ENCODE measurements at places on chromosomes 2 and 18.
A peak's percentile ranks its signal among the peaks of the same experiment; 100 is the strongest.

DNA sequence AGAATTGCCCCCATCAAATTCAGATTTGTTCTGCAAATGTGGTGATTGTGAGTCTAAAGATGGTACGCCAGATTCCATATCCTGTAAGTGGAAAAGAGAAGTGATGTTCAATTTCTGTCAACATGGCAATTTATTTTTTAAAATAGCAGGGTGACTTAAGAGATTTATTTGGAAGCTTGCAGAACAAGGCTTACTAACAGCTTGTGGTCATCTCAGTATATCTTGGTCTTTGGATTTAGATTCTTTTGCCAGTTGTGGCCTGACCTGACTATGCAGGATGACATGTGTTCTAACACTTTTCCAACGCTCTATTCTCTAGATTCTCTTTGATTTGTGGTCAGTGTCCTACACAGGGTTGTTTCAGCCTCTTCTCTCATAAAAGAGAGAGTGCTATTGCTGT, 74.4 kb downstream of the MAP3K20 start:
- DNase-seq = no peak

DNA sequence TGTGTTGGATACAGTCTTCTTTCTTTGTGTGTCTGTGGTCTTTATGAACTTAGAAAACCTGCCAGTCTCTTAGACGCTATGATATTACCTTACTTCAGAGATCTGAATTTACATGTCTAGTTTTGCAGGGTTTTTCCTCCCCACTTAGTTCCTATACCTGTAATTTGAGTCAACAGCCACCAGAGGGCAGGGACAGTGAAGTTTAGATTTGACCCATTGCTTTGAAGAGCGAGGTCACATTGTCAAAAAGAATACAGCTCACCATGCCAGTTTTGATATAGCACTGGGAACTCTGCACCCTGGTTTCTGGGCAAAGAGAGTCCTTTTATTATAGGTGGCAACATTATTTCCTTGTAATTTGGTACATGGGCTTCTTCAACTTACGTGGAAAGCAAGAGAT, 102.3 kb downstream of the MAPK4 start:
- DNase-seq = no peak

GRCh38 chr2:17608251-17608650, 67.8 kb downstream of the VSNL1 start:
- DNase-seq = no peak

DNA sequence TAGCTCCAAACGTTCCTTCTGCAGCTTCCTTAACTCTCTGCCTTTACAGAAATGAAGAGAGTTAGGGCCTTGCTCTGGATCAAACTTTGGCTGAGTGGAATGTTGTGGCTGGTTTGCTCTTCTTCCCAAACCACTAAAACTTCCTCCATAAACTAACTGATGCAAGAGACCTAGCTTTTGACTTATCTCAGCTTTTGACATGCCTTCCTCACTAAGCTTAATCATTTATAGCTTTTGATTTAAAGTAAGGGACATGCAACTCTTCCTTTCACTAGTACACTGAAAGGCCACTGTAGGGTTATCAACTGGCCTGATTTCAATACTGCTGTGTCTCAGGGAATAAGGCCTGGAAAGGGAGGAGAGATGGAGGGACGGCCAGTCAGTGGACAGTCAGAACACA, 8.3 kb downstream of the PXDN start:
- DNase-seq = no peak

GRCh38 chr2:234710066-234710465, 213.2 kb upstream of the ARL4C start:
- no peak for DNase-seq

DNA sequence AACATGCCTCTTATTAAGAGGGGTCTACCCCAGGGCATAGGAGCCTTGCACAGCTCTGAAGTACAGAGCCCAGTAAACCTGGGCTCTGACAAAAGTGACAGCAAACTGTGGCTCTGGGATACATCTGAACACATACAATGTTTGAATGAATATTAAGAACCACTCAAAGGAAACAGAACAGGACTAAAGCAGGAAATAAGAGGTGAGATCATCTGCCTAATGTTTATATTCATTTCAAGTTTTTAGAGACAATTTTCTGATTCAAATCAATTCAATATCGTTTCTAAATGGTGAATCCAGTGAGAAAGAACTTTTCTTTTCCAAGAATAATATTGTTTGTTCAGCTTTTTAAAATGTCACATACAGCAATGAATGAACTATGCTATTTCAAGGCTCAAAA, 136.7 kb upstream of the CAVIN2 start:
- DNase-seq = no peak

GRCh38 chr2:215365184-215365658, 53.4 kb downstream of the ATIC start:
- no peak for DNase-seq

DNA sequence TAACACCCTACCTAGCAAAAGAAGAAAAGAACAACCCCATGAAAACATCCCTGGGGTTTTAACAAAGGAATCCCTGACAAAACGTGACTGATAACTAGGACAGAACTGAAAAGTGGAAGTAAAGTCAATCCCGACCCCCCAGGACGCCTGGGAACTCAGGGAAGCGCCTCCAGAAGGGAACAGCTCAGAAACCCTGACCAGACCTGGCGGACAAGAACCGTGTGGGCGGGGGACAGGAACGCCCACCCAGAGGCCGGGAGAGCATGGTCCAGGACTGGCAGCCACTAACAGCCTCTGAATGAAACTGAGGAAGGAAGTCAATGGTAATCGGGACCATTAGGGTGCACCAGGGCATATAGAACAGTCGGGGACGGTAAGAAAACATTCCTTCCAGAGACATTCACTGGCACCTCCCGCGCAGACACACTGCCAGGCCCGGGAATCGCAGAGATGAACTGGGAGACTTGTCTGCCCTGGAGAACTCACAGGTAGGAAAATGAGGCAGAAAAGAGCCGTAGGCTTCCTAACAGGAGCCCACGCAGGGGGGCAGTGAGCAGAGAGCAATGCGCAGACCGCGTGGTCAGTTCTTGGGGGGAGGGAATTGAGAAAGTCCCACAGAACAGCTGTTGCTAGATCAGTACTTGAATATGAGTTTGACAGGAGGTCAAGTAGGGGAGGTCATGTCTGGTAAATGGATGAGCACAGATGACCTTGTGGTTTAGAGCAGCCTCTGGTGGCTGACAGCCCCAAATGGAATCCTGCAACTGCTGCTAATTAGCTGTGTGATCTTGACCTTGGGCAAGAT, 1.3 kb upstream of the TBC1D8 start:
- DNase-seq = peak; percentile 25

GRCh38 chr2:183162362-183162761, 38.1 kb downstream of the NUP35 start:
- no peak for DNase-seq

- no peak for DNase-seq
Measured at GRCh38 chr2:5749347-5749746, 57.2 kb downstream of the SOX11 start.

DNA sequence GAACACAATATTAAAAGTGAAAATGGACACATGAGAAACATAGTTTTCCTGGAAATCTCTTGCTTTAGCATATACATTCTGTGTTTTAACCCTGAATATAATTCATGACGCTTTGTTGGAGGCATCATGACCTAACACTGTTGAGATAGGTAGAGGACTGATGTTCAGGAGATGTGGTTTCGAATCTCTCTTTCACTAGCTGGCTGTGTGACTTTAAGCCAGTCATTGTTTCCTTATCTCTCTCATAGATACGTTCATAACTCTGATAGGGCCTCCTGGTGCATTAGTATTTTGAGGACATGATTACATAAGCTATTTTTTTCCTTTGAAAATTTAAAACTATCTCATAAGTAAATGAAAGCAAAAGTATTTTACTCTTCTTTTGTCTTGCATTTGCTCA, 179.0 kb upstream of the DTNA start:
- DNase-seq = no peak

DNA sequence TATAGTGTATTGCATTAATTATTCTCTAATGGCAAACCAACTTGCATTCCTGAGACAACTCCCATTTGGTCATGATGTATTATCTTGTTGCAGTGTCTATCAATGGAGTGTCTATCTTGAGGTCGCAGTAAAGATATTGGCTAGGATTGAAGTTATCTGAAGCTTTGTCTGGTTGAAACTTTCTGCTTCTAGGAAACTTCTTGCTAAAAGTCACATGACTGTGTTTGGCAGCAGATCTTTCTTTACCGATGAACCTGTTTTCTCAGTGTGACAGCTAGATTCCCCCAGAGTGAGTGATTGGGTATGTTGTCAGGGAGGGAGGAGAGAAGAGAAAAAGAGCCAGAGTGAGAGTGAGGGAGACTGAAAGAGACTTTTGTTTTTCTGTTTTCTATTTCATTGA, 119.6 kb downstream of the QPCT start:
- no peak for DNase-seq

DNA sequence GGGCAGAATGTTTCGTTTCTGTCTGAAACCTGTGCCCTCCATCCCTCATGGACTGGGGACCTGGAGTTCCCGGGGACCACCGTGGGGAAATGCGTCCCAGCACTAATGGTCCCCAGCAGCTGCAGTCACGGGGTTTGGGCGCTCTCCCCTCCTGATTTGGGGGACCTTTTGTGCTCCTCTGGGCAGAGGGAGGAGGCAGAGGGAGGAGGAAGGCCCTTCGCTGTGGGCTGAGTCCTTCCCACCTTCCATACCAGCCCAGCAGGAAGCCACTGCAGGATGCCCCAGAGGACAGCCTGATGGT, 3.2 kb downstream of the GPR35 start:
- DNase-seq = no peak

DNA sequence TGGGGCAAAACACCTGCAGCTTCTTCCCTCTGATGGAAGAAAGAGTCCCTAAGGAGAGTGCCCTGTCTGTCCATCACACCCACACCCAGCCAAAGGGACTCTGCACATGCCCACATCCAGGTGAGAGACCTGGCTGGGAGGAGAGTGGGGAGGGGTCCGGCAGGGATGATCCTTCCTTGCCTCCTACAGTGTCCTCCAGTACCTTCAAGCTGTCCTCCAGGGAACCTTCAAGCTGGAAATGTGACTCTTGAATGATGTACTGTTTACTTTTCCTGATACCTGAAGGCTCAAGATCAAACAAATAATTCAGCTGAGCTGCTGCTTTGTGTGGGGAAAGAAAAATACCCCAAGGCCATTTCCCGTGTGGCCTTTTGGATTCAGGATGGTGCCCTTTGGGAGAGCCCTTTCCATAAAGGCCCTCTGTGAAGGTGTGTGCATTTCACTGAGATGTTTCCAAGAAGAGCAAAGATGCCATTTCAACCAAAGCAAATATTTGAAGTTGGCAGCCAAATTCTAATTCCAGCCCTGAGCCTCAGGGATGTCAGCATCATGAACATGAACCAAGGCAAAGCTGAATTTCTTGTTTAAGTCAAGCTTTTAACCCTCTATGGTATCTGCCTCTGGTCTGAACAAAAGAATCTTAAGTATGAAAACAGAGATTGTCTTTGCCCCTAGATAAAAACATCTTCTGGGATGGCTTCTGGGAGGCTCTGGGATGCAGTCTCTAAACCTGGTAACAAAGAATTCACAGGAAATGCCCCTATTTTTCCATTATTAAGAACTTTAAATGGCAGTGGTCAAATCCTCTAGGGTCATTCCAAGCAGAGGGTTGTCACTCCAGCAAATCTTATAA, 11.1 kb downstream of the EVA1A start:
- DNase-seq = no peak

DNA sequence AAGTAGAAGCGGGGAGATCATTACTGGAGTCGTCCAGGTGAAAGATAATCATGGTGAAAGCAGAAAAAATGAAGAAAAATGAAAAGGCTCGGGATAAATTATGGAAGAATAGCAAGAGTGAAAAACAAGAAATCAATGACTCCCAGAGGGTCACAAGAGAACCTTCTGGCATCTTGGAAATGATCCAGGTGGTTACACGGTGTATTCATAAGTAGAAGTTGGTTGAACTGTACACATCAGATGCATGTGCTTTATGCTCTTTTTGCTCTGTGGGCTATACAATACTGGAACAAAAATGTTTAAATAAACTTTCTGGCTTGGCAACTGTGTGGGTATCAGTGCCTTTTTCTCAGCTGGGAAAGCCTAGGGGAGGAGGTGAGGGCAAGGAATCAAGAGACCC, 348.9 kb downstream of the RND3 start:
- DNase-seq = no peak

- DNase-seq = peak; percentile 7
Measured at GRCh38 chr2:174247474-174248186, 702 bp downstream of the OLA1 start.

- DNase-seq = no peak
Measured at GRCh38 chr2:25159949-25160348, 8.4 kb downstream of the POMC start.

DNA sequence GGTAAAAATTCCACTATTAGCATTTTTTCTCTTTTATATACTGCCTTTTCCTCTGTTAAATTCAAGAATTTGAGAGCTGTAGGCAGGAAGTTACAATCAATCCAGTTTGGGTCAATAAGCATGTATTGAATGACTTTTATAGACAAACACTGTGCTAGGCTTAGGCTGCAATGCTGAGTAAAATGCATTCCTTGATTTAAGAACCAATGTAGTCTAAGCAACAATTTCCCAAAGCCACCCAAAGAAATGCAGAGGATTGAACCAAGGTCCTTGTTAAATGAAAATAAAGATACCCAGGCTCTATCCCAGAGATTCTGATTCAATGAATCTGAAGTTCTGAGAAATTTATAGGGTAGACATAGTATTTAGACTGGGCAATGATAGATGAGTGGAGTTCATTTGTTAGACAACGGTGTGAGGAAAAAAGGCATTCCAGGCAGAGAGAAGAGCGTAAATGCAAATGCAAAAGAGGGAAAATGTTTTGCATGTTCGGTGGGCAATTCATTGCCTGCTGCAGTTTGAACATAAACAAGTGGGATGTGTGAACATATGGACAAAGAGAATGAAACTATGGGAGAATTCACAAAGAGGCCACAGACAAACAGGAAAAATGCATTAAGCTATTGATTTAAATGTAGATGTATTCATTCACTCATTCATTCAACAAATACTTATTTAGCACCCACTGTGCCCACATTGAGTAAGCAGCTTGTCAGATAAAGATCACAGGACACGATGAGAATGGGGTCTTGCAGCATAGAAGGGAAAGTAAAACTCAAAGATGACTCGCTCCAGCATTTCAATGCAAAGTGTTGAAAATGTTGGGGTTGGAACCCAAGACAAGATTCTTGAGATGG, 107.1 kb downstream of the EVA1A start:
- DNase-seq = no peak

DNA sequence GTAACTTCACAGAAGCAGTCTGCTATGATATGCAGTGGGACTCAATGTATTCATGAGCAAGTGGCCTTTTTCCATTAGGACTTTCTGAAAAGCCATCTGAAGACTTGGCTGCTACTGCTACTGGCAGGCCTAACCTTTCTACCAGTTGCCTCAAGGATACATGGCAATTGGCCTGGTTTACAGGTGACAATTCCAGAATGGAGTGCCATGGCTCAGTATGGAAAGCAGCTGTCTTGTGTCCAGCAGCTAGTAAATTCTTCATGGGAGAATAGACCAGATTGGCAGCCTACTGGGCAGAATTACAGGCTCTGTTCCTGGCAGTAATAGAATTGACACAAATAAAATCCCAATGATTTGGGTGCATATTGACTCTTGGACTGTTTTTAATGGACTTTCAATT, 12.6 kb upstream of the TMX3 start:
- DNase-seq = no peak

Measured in CD4-positive, alpha-beta T cell treated with Interleukin-12 subunit alpha and Interleukin-12 subunit beta, for 1 hour (primary cell).